ENCODE measurements at places on chromosomes 11 and 22. TPM values are rescaled to one million over a fixed set of nuclear protein-coding genes. Genes with fewer than 3 reads are reported as not detected.

CCDC73 gene
- not detected for total RNA-seq

DNA sequence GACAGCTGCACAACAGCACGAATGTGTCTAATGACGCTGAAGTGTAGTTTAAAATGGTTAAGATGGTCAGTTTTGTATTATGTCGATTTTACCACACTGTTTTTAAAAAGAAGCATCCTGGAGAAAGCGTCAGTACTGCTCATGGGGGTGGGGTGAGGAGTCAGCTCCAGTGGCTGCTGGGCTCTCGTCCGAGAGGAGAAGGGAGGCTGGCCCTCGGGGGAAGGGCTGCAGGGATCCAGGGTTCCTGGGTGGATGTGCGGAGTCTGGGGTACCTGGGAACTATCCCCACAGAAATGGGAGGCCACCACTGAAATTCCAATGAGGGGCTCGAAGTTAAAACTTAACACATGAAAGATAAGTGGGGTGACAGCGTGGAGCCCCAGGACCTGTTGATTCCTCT lies 11.9 kb downstream of the C11orf21 start:
- H3K27me3 ChIP-seq = no peaks in the 10 kb centered on the region
- no peak overlapping the region for H3K4me3 ChIP-seq
- no peak overlapping the region for H3K27ac ChIP-seq
- H3K4me1 ChIP-seq = no peaks in the 10 kb centered on the region
- DNase-seq = no peak

GRCh38 chr11:118142081-118142480 lies 10.5 kb downstream of the SCN4B start:
- H3K4me3 ChIP-seq = no peak overlapping the region
- H3K4me1 ChIP-seq = no peaks in the 10 kb centered on the region
- DNase-seq = peak; percentile 9
- no peaks in the 10 kb centered on the region for H3K36me3 ChIP-seq

DNA sequence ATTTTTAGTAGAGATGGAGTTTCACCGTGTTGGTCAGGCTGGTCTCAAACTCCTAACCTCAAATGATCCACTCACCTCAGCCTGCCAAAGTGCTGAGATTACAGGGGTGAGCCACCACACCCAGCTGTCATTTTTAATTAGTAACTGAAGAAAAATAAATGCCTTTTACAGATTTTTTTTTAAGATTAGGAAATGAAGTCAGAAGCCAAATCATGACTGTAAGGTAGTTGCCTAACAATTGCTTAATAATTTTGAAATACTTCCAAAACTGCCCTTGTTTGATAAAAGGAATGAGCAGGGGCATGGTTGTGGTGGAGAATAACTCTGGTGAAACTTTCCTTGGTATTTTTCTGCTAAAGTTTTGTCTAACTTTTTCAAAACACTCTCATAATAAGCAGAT lies 98.9 kb upstream of the SLC5A12 start:
- H3K4me1 ChIP-seq = no peaks in the 10 kb centered on the region
- H3K27ac ChIP-seq = no peak overlapping the region
- no peaks in the 10 kb centered on the region for H3K36me3 ChIP-seq
- no peak for DNase-seq
- H3K27me3 ChIP-seq = no peaks in the 10 kb centered on the region

DNA sequence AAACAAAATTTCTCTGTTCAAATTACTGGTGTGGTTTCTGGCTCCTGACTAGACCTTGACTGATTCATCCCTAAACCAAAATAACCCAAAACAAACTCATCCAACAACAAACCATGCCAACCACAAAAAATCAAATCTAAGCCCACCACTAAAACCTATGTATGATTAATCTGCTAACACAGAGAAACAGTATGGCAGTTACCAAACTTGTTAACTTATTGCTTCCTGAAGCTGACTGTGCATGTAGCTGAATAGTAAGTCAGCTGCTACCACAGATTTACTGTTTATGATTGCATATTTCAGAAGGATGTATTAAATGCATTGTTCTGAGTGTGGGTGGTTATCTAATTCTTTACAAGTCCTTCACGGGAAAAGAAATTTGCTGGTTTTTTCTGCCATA lies 231.1 kb downstream of the SWAP70 start:
- no peaks in the 10 kb centered on the region for H3K27me3 ChIP-seq
- no peaks in the 10 kb centered on the region for H3K36me3 ChIP-seq
- no peak for DNase-seq
- peaks cover 4% of the 10 kb centered on the region for H3K4me1 ChIP-seq
- H3K4me3 ChIP-seq = no peak overlapping the region

CARD18 gene
- total RNA-seq = not detected

GRCh38 chr11:122883646-122883979 lies 1.1 kb downstream of the JHY start:
- DNase-seq = no peak
- peaks cover 9% of the 10 kb centered on the region for H3K4me1 ChIP-seq
- no peaks in the 10 kb centered on the region for H3K36me3 ChIP-seq
- H3K27me3 ChIP-seq = no peaks in the 10 kb centered on the region

GRCh38 chr11:113881856-113882255 lies 6.5 kb upstream of the USP28 start:
- no peaks in the 10 kb centered on the region for H3K4me1 ChIP-seq
- no peak overlapping the region for H3K27ac ChIP-seq
- H3K36me3 ChIP-seq = no peaks in the 10 kb centered on the region
- DNase-seq = no peak
- no peaks in the 10 kb centered on the region for H3K27me3 ChIP-seq

DNA sequence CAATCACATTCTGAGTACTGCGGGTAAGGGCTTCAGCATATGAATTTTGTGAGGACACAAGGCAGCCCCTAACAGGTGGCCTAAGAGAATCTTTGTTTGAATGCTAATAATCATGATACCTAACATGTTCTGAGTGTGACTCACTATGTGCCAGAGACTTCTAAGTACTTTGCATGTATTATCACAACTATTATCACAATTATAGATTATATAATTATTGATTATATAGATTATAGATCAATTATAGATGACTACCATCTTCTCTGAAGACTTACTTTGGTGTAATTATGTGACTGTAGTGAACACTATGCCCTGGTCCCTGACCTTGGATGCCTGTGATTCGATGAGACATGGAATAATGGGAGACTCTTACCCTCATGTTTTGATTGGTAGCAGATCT lies 62.6 kb downstream of the FLI1 start:
- no peak overlapping the region for H3K27ac ChIP-seq
- no peak overlapping the region for H3K4me3 ChIP-seq
- no peak for DNase-seq
- no peaks in the 10 kb centered on the region for H3K27me3 ChIP-seq
- H3K36me3 ChIP-seq = peaks cover 37% of the 10 kb centered on the region

ABCC8 gene
- total RNA-seq = 4.7 TPM

DNA sequence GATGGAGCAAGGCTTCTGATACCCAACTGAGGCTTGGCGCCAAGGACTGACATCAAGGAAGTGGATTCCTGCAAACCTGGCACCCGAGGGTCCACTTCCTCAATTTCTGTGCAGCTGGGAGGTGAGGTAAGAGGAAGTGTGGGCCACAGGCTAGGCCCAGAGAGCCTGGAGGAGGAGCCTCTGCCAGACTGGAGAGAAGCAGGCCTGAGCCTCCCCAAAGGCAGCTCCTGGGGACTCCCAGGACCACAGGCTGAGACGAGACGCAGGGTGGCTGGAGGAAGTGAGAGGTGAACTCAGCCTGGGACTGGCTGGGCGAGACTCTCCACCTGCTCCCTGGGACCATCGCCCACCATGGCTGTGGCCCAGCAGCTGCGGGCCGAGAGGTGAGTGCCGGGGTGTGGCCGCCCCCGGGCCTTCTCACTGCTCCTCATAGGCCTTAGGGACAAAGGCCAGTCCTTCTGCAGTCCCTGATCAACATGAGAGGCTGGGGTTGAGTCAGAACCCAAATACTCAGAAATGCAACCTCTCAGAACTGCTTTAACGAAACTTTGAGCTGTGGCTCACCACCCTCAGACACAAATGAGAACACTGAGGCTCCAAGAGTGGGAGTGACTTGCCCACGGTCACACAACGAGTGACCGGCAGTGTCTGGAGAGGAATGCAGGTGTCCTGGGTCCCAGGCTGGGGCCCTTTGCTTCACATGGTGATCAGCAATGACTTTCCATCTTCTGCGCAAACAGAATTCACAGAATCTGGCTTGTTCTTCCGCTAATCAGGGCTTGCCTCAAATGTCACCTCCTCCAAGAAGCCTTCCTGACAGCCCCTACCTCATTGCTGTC lies at the start of gene NCF4:
Gene NCF4, plus strand, starts transcription at position 186 of the 839 bp plus-strand sequence. Its CDS starts 166 bp downstream, at position 352.
- peak within 1 kb of the TSS; percentile 87 for H3K27ac ChIP-seq
- DNase-seq = peak; percentile 86
- H3K4me1 ChIP-seq = peaks cover 12% of the 10 kb centered on the region
- H3K27me3 ChIP-seq = no peaks in the 10 kb centered on the region

DRD2 gene
- not detected for total RNA-seq

- no peak within 1 kb of the TSS for H3K27ac ChIP-seq
- no peaks in the 10 kb centered on the region for H3K27me3 ChIP-seq
- DNase-seq = no peak
- H3K4me3 ChIP-seq = no peak within 1 kb of the TSS
These were observed at the start of gene MMP26 for GRCh38 chr11:4704054-4704789. Gene MMP26, plus strand, starts transcription at chr11:4704784.

TBX10 gene
- not detected for total RNA-seq

DNA sequence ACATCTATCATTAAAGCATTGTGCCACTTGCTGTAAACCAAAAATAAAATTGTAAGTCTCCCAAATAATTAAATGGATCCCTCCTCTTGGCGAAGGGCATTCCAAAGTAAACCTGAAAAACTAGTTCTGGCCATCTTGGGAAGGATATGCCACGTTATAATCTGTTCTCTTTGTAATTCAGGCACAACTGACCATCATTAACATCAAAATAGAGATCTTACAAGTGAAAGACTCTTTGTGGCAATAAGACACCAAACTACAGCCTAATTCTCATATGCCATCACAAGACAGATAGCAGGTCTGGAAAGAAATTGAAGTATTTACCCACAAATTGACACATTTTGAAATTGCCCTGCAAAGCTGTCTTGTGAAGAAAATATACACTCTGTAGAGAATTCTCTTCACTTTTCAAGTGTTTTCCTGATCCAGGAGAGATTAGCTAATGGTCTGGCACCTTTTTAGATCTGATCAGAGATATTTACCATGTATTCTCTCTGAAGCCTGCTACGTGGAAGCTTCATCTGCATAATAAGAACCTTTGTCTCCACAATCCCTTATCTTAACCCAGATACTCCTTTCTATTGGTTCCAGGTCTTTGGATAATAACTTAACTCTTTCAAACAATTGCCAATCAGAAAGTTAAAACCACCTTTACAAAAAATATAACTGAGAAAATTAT lies 630.4 kb upstream of the CCDC179 start:
- DNase-seq = no peak
- H3K4me1 ChIP-seq = no peaks in the 10 kb centered on the region
- H3K4me3 ChIP-seq = no peak overlapping the region
- H3K36me3 ChIP-seq = no peaks in the 10 kb centered on the region
- H3K27me3 ChIP-seq = no peaks in the 10 kb centered on the region
- H3K27ac ChIP-seq = no peak overlapping the region

DNA sequence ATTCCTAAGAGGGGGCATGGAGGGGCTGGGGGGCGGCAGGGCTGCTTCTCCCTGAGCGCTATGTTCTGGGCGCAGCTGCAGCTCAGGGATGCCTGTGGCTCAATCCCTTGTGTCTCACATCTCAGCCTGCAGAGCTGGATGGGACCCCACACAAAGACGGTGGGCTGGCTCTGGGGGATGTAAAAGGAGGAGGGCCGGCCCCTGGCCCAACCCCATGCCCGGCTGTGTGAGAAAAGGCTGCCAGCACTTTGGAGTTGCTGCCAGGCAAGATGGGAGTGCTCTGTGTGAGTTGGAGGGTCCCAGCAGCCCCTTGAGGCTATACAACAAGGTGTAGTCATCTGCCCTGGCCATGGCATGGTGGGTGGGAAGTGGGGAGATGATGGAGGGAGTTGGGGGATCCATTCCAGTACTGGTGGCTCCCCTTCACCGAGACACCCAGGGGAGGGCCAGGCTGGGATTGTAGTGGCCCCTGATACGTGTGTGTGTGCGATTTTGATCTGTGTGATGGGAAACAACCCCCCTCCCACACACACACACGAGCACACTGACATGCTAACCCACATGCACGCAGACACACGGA lies 1.3 kb upstream of the TBX10 start:
- peak; percentile 49 for DNase-seq
- H3K27me3 ChIP-seq = peaks cover 11% of the 10 kb centered on the region
- H3K36me3 ChIP-seq = no peaks in the 10 kb centered on the region
- H3K27ac ChIP-seq = no peak overlapping the region
- H3K4me1 ChIP-seq = no peaks in the 10 kb centered on the region

GRCh38 chr11:131422496-131422895 lies 52.1 kb downstream of the NTM start:
- H3K4me1 ChIP-seq = no peaks in the 10 kb centered on the region
- DNase-seq = no peak
- H3K27me3 ChIP-seq = no peaks in the 10 kb centered on the region

GRCh38 chr11:6554828-6555706 lies 48.3 kb downstream of the RRP8 start:
- no peaks in the 10 kb centered on the region for H3K27me3 ChIP-seq
- no peak for DNase-seq
- no peaks in the 10 kb centered on the region for H3K4me1 ChIP-seq
- no peaks in the 10 kb centered on the region for H3K36me3 ChIP-seq
- no peak overlapping the region for H3K27ac ChIP-seq
- no peak overlapping the region for H3K4me3 ChIP-seq

OR5B21 gene
- total RNA-seq = not detected

LDHA gene
- total RNA-seq = 231 TPM

LDHAL6A gene
- total RNA-seq = not detected

- DNase-seq = no peak
- H3K27ac ChIP-seq = no peak overlapping the region
- no peak overlapping the region for H3K4me3 ChIP-seq
- H3K4me1 ChIP-seq = no peaks in the 10 kb centered on the region
These were observed 11.8 kb downstream of the MICAL3 start for GRCh38 chr22:18012531-18012930.

GRCh38 chr11:5719703-5720495 lies 16.3 kb upstream of the OR56B1 start:
- H3K36me3 ChIP-seq = no peaks in the 10 kb centered on the region
- H3K4me1 ChIP-seq = no peaks in the 10 kb centered on the region
- no peak overlapping the region for H3K27ac ChIP-seq
